ENCODE measurements at places on chromosomes 12 and 14.
A peak's percentile ranks its signal among the peaks of the same experiment; 100 is the strongest.

GRCh38 chr12:93229494-93230325 is 148.0 kb upstream of the NUDT4 start:
- no peak overlapping the region for H3K4me3 ChIP-seq
- DNase-seq: no peak
- no peaks in the 10 kb centered on the region for H3K36me3 ChIP-seq

DNA sequence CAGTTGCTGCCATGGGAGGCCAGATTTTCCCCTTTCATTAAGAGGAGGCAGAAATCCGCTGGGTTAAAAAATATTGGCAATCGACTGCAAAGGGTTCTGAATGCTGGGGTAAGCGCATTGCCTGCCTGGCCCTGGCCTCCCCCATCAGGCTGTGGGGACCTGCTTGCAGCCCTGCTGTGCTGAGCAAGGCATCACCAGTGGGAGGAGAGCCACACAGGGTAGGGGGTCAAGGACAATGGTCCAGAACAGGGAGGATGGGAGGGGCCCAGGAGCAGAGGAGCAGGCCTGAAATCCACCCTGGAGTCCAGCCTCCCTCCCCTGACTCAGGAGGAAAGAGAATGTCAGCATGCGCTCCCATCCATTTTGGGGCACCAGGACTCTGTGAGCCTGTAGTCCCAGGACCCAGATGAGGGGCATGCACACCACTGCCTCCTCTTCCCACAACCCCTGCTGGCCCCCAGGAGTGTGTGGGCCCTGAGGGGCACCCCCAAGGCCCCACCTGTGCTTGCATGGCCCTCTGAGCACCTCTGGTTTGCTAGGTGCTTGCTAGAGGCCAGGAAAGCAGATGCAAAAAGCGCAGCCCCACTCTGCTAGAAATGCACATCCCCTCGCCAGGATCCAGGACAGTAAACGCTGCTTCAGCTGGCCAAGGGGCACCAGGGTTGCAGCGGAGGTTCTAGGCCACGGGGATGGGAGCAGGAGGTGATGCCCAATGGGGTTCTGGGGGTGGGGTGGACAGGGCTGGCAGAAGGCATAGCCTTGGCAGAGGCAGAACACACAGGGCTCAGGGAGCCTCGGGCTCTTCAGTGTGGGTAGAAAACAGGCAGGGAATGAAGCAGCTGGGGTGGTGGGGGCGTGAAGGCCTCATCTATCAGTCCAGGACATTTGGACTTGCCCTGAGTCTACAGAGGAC is 14.6 kb downstream of the TESC start:
- H3K4me3 ChIP-seq: no peak overlapping the region
- no peaks in the 10 kb centered on the region for H3K4me1 ChIP-seq
- no peaks in the 10 kb centered on the region for H3K36me3 ChIP-seq
- H3K27me3 ChIP-seq: no peaks in the 10 kb centered on the region
- DNase-seq: no peak

GRCh38 chr14:60977847-60978246 is 3.0 kb downstream of the TRMT5 start:
- DNase-seq: no peak
- no peak overlapping the region for H3K4me3 ChIP-seq
- H3K4me1 ChIP-seq: no peaks in the 10 kb centered on the region
- no peaks in the 10 kb centered on the region for H3K27me3 ChIP-seq
- no peak overlapping the region for H3K27ac ChIP-seq

DNA sequence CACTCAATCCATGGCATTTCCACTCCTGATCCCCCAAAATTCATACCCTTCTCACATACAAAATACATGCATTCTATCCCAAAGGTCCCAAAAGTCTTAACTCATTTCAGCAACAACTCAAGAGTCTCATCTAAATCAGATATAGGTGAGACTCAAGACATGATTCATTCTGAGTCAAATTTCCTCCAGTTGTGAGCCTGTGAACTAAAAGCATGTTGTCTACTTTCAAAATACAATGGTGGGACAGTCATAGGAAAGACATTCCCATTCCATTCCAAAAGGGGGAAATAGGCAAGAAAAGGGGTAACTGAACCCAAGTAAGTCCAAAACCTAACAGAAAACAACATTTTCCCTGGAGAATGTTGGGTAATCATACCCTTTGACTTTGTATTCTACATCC is 103.3 kb downstream of the C12orf75 start:
- no peaks in the 10 kb centered on the region for H3K4me1 ChIP-seq
- H3K27ac ChIP-seq: no peak overlapping the region
- no peaks in the 10 kb centered on the region for H3K27me3 ChIP-seq
- H3K36me3 ChIP-seq: no peaks in the 10 kb centered on the region
- H3K4me3 ChIP-seq: no peak overlapping the region

DNA sequence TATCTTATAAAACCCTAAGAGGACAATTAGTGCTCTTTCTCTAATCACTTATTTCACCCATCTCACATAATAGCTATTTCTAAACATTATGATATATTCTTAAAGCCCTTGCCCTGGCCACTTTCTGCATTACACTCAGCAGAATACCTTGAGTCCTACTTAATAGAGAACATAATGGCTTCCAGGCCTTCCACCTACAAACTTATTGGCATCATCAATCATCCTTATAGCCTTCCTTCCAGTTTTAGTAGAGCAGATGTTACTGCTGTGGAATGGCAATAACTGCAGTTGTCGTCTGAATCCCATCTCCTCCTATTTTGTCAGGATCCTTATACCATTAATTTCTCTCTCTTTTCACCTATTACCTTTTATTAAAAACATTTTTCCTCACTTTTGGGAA is 1127.4 kb downstream of the LRFN5 start:
- H3K27ac ChIP-seq: no peak overlapping the region
- no peak for DNase-seq
- H3K4me3 ChIP-seq: no peak overlapping the region
- no peaks in the 10 kb centered on the region for H3K36me3 ChIP-seq

- H3K4me1 ChIP-seq: no peaks in the 10 kb centered on the region
- no peaks in the 10 kb centered on the region for H3K27me3 ChIP-seq
- no peak overlapping the region for H3K4me3 ChIP-seq
These were observed 10.5 kb upstream of the KRT73 start for GRCh38 chr12:52628841-52629240.

GRCh38 chr12:121989276-121990113 is 32.2 kb upstream of the BCL7A start:
- no peak for DNase-seq
- no peaks in the 10 kb centered on the region for H3K4me1 ChIP-seq
- H3K27me3 ChIP-seq: no peaks in the 10 kb centered on the region
- H3K36me3 ChIP-seq: no peaks in the 10 kb centered on the region
- no peak overlapping the region for H3K27ac ChIP-seq

DNA sequence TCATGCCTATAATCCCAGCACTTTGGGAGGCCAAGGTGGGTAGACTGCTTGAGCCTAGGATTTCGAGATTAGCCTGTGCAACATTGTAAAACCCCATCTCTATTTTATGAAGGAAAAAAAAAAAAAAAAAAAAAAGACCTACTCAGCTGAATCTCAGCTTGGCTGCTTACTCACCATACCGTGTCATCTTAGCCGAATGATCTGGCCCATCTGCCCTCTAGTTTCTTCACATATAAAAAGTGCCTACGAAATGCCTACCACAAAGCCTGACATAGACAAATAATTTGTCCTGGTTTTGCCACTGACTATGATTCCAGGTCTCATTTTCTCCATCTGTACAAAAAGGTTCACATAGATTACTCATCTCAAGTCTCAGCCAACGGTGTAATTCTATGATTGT is 10.1 kb downstream of the DIABLO start:
- no peaks in the 10 kb centered on the region for H3K36me3 ChIP-seq
- no peak overlapping the region for H3K27ac ChIP-seq
- DNase-seq: no peak

DNA sequence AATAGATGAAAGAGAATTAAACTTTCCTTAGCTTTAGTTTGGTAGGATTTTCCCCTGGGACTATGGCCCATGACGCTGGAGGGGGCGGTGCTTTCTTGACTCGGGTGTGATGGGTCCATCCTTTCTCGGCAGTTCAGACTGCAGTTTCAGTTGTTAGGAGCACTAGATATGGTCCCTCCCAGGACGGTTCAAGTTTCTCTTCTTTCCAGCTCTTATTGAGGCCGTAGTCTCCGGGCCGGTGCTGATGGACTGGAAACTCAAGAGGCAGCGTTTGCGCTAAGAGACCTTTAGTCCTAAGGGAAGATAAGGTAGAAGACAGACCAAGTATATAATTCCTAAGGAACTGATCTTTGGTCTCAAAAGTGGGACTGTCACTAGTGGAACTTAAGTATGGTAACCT is 111.2 kb downstream of the RIN3 start:
- H3K36me3 ChIP-seq: no peaks in the 10 kb centered on the region
- H3K4me3 ChIP-seq: no peak overlapping the region
- H3K27me3 ChIP-seq: no peaks in the 10 kb centered on the region
- H3K4me1 ChIP-seq: peaks cover 6% of the 10 kb centered on the region
- peak overlapping the region; percentile 63 for H3K27ac ChIP-seq

DNA sequence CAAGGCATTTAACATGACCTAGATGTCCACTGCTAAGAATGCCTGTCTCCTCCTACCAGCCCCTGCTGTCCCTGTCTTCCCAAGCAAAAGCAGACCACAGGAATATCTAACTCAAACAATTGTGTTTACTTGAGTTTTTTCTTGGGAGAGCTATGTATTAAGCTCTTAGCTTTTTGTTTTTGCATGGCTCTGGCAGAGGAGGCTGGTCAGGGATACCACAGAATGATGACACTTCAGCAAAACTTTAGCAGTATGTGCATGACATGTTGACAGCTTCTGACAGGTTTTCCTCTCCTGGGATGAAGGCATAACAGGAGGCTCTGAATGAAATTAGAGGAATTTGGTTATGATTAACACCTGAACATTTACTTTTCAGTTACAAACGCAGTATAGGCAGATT is 6.9 kb downstream of the TMBIM6 start:
- H3K27me3 ChIP-seq: no peaks in the 10 kb centered on the region
- DNase-seq: no peak
- H3K4me3 ChIP-seq: no peak overlapping the region
- H3K36me3 ChIP-seq: no peaks in the 10 kb centered on the region

DNA sequence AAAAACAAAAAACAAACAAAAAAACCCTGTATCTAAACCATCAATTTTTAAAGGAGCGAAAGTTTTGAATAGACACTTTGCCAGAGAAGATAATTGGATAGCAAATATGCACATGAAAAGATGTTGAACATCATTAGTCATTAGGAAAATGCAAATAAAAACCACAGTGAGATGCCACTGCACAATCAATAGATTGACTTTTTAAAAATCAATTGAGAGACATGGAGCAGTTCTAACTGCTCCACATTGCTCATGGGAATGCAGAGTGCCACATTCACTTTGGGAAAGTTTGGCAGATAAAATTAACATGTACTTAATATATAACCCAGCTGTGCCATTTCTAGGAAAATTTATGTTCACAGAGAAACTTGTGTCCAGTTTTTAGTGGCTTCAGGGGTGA is 12.7 kb downstream of the EIF2S1 start:
- H3K36me3 ChIP-seq: no peaks in the 10 kb centered on the region
- no peaks in the 10 kb centered on the region for H3K27me3 ChIP-seq
- no peak overlapping the region for H3K27ac ChIP-seq
- peaks cover 2% of the 10 kb centered on the region for H3K4me1 ChIP-seq
- DNase-seq: no peak

DNA sequence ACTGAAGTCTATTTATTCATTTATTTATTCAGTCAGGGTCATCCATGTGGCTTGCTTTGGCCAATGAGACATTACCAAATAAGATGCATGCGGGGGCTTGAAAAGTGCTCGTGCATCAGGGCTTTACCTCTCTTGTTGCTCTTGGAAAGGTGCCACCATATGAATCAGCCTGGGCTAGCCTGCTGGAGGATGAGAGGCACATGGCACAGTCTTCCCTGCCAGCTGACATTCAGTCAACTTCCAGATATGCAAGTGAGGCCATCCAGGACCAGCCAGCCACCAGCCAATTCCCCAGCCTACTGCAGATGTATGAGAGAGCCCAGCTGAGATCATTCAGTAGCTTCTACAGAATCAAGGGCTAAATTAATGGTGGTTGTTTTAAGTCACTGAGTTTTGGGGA is 105.2 kb upstream of the RPH3A start:
- no peak for DNase-seq

DNA sequence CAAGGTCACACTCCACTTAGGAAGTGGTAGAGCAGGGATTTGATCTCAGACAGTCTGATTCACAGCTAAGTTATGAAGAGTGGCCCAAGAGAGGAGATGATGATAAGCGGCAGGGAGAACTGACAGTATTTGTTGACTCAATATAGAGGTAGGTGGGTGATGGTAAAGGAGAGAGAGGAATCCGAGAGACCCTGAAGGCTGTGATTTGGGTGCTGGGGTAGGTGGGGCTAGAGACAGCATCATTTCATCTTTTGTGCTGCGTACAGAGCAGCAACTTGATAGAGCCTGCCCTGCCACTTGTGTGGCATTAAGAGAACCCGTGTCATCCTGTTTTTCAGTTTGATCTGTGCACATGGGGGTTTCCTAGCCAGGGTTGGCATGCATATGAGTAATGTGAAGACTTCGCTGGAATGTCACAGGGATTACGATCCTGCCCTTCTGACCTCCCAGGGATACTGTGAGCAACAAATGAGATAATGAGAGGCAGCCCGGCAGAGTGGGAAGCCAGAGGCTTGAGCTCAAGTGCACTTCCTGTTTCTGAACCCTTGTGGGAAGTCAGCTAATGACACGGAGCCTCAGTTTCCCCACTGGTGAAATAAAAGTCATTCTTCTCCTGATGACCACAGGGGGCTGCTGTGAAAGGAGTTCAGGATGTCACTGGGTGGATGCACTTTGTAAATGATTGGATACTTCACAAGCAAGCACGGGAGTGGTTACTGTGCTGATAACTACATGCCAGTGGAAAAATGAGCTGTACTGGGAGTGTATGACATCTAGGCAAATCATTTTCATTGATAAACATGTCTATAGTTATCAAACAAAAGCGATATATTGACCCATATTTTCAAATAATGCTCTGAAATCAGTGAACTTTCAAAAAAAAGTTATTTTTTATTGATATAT is 59.5 kb upstream of the IGF1 start:
- no peaks in the 10 kb centered on the region for H3K27me3 ChIP-seq
- no peaks in the 10 kb centered on the region for H3K36me3 ChIP-seq

GRCh38 chr14:28709571-28710305 is 56.8 kb upstream of the FOXG1 start:
- no peak overlapping the region for H3K27ac ChIP-seq
- no peak overlapping the region for H3K4me3 ChIP-seq
- no peaks in the 10 kb centered on the region for H3K36me3 ChIP-seq
- no peaks in the 10 kb centered on the region for H3K27me3 ChIP-seq
- DNase-seq: no peak
- no peaks in the 10 kb centered on the region for H3K4me1 ChIP-seq

DNA sequence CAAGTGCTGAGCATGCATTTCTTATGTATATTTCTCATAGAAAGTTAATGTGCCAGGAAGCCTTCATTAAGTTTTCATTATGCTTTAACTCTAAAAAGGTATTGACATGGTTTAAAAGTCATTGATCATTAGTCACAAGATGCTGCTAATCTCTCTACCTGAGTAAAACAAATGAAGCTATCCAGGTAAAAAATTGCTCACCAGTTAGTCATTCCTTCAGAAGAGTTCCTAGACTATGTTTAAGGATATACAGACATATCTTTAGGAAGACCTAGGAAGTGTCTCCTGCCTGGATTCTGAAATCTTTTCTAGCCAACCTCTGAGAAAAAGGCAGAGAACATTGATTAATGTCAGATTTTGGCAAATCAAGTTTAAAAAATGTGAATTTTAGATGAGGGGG is 274.2 kb downstream of the PDZRN4 start:
- H3K27ac ChIP-seq: no peak overlapping the region
- DNase-seq: no peak
- no peaks in the 10 kb centered on the region for H3K36me3 ChIP-seq
- H3K4me1 ChIP-seq: no peaks in the 10 kb centered on the region
- no peak overlapping the region for H3K4me3 ChIP-seq

- no peaks in the 10 kb centered on the region for H3K27me3 ChIP-seq
- no peaks in the 10 kb centered on the region for H3K36me3 ChIP-seq
- H3K27ac ChIP-seq: no peak overlapping the region
- DNase-seq: no peak
- no peaks in the 10 kb centered on the region for H3K4me1 ChIP-seq
These were observed 56.2 kb downstream of the CRADD start for GRCh38 chr12:93733358-93733757.
